Stimulated activated CD4-positive, alpha-beta T cell treated with anti-CD3 and anti-CD28 coated beads, Interleukin-12 subunit alpha, Interleukin-12 subunit beta, amount 100 ng/mL, for 24 hours (primary cell): ENCODE measurements at places on chromosomes 7 and 10.

GRCh38 chr7:115306586-115306985, 384.7 kb downstream of the MDFIC start:
- DNase-seq: no peak

DNA sequence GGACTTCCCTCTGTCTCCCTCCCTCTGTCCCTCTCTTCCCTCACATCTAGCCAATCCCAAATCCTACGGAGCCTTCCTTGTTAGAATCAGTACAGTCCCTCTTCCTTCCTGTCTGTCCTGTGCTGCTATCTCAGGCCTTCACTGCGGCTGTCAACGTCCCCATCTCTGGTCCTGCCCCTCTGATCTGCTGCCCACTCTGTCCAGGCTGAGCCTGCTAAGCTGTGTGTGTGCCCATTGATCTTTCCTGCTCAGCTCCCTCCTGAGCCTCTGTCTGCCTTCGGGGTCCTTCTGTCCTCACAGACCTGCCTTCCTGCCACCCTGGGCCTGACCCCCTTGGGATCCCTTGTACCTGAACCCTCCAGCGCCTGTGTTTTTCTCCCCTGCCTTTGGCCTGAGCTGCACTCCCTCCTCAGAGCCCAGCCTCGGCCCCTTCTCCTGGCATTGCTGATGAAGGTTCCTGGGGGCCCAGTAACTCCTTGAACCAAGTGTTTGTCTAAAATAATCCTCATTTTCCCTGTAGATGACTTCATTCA, 182.1 kb upstream of the SHH start:
- DNase-seq: no peak

GRCh38 chr10:44053391-44053790, 331.5 kb downstream of the CXCL12 start:
- no peak for DNase-seq

DNA sequence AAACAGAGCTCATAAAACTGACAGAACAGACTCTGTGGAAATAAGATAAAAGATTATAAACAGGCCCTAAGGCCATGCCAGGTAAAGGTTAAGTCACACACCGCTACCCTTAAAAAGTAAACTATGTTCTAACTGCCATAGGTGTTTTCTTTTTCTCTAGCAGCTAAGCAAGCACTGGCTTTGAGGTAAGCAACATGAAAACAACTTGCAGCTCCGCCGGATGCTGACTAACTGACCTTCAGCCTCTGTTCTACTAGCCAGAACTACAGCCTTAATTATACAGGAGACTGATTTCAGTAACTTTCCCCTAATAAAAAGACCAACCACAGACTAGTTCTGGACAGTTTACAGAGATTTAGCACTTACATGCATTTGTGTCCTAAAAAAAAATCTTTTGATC, 708.3 kb downstream of the CCSER2 start:
- DNase-seq: no peak

- no peak for DNase-seq
Measured at GRCh38 chr10:119644205-119644814, 6.9 kb upstream of the BAG3 start.

- no peak for DNase-seq
Measured at GRCh38 chr7:40525764-40526163, 391.0 kb downstream of the SUGCT start.

GRCh38 chr10:10327934-10328333, 689.7 kb upstream of the CELF2 start:
- no peak for DNase-seq

- DNase-seq: no peak
Measured at GRCh38 chr10:60280475-60280874, 109.2 kb downstream of the ANK3 start.

DNA sequence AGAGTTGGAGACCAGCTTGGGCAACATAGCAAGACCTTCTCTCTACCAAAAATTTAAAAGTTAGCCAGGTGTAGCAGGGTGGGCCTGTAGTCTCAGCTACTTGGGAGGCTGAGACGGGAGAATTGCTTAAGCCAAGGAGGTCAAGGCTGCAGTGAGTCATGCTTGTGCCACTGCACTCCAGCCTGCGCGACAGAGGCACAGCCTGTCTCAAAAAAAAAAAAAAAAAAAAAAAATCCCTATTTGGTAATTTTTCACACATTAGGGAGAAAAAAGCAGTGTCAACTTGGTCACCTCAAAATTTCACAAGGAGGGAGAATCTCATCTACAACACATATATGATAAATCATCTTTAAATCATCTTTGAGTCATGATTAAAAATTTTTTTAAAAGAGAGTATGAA, 6.4 kb upstream of the ZNF398 start:
- no peak for DNase-seq

GRCh38 chr10:60235001-60235400, 154.7 kb downstream of the ANK3 start:
- no peak for DNase-seq

GRCh38 chr7:53641091-53641490, 605.7 kb downstream of the POM121L12 start:
- no peak for DNase-seq
